ENCODE measurements at places on chromosomes 3 and 15.

GRCh38 chr3:181872887-181873286 lies 161.2 kb downstream of the SOX2 start:
- DNase-seq, result no peak

GRCh38 chr3:43525941-43526607 lies 95.7 kb downstream of the ANO10 start:
- DNase-seq, result no peak

DNA sequence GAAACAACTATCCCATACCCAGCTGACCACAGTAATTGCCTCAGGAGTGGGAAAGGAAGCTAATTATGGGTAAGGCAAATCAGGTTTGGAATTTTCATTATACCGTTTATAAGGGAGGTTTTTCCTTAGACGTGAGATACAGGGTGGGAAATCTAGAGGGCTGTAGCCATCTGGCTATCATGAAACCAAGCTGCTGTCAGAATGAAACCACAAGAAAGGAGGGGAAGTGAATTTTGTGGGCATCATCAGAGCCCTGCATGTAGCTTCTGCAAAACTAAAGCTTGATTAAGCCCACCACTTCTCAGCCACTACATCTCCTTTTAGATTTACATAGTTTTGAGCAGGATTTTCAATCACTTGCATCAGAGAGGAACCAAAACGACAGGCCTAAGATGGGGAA lies 893.5 kb downstream of the TUSC7 start:
- DNase-seq, result no peak

GRCh38 chr3:42515391-42515916 lies 13.0 kb downstream of the VIPR1 start:
- DNase-seq, result no peak

DNA sequence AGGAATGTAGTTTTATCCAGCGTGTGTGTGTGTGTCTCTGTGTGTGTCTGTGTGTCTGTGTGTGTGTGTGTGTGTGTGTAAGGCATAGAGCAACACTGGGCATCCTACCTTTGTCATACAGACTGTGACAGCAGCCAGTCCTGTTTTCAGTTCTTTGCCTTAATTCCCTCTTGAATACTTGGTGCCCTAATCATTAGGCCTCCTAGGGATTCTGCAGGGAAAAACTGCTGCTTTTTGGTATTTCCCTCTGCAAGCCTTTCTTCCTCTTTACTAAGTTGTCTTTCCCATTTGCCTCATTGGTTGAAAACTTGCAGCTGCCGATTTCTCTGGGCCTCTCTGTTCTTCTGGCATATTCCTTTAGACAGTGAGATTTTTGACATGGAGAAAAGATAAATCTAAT lies 9.2 kb downstream of the SLC25A36 start:
- no peak for DNase-seq

DNA sequence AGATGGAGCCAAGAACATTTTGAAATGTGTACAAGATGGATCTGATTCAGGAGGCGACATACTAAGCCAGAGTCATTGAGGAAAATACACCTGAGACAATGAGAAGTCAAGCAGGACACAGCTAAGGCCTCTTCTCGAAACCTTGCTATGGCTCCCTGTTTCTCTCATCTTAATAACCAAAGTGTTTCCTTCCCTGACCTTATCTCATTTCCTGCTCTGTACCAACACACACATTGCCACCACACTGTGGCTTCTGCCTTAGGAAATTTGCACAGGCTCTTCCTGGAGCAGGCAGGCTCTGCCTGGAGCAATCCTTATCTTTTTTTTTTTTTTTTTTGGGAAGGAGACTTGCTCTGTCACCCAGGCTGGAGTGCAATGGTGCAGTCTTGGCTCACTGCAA lies 36.6 kb downstream of the OXSM start:
- DNase-seq, result no peak

- no peak for DNase-seq
Observed at GRCh38 chr3:158165141-158165655, 55.3 kb downstream of the RSRC1 start.

DNA sequence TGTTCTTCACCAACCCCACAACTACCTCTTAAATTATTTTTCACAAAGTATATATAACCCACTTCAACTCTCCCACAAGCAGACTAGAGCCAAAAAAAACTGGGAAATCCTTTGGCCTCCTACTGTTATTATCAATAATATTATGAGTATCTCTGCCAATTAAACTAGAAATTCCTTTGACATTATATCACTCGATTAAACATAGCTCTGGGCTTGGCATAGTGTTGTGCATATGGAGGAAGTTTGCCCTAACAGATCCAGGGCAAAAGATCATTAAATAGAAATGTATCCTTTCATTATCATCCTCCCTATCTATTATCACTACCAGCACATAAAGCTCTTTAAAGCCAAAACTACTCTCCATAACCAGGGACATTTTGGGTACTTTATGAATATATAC lies 74.9 kb downstream of the OSBPL10 start:
- no peak for DNase-seq
